ENCODE measurements at places on chromosomes 11 and 22.
A peak's percentile ranks its signal among the peaks of the same experiment; 100 is the strongest.

- no peak for DNase-seq
These were observed 2310.2 kb downstream of the LRRC4C start for GRCh38 chr11:39149214-39149613.

DNA sequence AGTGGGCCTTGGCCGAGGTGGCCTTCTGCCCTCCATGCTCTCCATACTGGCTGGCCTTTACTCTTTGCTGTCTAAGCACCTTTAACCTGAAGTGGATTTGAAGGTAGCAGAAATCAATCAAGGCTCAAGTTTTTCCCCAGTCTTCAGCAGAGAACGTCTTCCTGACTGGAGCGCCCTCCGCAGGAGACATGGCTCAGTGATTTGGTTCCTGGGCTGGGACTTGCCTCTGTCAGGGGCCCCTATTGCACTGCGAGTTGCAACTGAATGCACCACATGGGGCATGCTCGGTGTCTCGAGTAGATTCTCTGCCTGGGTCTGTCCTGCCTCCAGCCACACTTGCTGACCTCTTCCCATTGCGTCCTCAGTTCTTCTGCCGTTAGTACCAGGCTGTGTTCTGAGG is 79.6 kb downstream of the BMAL1 start:
- DNase-seq = no peak

- no peak for DNase-seq
These were observed 2.2 kb downstream of the TMEM223 start for GRCh38 chr11:62789576-62789975.

GRCh38 chr11:776263-776560 is 1.1 kb downstream of the GATD1 start:
- no peak for DNase-seq

GRCh38 chr22:39283322-39284141 is 35.9 kb downstream of the RPL3 start:
- no peak for DNase-seq

DNA sequence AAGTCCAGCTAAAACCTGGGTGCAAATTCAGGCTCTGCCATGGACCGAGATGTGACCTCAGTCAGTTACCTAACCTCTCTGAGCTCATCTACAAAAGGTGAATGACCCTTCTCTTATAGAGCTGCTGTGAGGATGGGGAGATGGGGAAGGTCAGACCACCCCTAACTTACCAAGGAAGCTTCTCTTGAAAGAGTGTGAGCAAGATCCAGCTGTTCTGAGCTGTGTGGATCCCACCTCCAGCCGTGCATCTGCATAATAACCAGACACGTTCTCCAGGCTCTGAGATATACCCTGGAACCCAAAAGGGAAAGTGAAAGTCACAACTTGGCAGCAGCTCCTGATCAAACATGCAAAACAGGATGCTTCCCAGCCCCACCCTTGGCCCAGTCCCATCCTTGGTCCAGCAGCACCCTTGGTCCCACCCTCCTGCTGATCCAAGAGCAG is at the start of gene APOL3:
TSS of gene APOL3 (minus strand) at position 257 of the 444 bp plus-strand sequence. CDS start 11,700 bp downstream, outside the sequence.
- DNase-seq = no peak

GRCh38 chr11:60988658-60989057 is 17.2 kb downstream of the CD6 start:
- DNase-seq = no peak

GRCh38 chr11:64582885-64583284 is 8.1 kb upstream of the SLC22A12 start:
- DNase-seq = no peak

DNA sequence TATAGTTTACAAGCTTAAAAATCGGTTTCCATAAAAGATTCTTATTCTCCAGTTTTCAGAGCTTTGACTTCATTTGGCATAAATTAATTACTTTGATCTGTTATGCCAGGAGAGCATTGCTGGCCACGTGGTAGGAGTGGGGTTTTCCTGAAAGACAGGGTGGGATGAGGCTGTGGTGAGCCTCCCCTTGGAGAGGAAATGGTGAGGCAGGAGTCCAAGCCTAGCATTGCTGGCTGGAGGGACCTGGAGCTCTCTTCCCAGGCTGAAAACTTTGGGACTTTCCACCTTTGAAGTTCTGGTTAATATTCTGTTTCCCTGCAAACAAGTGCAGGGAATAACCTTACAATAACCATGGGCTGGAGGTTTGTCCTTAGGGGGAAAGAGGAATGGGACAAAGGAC is 21.1 kb upstream of the CSF2RB start:
- no peak for DNase-seq

DNA sequence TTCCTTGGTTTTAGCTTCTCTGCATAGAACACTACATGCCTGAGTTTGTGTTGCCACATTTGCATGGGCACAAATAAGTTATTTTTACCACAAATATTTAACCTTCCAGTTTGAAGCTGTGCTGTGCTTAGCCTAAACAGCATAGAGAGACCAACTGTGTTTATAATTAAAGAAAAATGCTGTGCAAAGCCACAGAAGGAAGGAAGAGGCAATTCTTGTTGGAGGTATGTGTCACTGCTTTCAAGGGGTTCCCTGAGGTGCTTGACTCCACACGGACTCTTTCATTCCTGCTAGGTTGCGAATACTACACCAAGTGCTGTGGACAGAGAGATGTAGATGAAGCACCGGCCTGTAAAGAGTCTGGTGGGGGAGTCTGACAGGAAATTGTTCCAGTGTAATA is 47.6 kb upstream of the OLFML1 start:
- DNase-seq = no peak

DNA sequence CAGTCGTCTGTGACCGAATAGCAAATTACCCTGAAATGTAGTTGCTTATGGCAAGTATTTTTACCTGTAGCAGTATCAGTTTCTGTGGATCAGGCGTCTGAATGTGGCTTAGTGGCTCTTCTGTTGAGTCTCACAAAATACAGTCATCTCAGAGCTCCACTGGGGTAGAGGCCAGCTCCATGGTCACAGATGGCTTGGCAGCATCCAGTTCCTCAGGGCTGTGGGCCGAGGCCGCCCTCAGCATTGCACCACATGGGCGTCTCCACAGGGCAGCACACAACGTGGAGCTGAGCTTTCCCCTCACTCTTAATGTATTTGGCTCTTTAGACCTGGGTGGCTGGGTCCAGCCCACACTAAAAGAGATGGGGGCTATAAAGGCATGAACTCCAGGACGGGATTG is 57.8 kb downstream of the SBF1 start:
- no peak for DNase-seq

DNA sequence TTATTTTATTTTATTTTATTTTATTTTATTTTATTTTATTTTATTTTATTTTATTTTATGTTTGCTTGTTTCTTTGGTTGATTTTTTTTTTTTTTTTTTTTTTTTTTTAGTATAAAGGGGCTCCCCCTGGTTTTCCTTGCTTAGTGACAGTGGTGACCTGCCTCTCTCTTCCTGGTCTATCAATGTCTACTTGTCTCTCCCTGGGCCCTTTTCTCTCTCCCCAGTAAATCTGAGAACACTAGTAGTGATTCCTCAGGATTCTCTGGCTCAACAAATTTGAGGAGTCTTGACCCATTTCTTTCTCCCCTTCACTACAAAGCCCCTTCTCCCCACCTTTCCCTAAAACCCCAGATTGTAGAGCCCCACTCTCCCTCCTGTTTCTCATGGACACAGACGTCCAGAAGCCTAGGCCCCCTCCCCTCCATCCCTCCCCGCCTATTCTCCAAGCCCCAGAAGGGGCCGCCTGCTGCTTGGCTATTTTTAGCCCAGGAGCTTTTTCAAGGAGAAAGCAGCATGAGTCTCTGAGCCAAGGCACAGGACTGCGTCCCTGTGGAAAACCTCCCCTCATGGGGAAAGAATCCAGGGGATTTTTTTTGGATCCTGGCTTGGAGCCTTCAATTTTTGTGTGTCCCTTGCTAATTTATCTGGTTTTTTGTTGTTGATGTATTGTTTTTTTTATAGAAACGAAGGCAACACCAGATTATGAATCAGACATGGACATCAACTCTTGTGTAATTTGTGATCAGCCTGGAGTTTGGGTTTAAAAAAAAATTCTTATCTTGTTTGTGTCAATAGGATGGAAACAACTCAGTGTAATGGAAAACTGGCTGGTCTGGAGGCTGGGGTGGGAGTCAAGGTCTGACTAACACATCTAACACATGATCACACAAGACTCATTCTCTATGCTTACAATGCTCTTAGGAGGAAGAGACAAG is 17.5 kb upstream of the ACCSL start:
- DNase-seq = no peak

GRCh38 chr11:17351510-17352176 is at the start of gene NCR3LG1:
Gene NCR3LG1, plus strand, starts transcription at chr11:17351800. Its CDS starts 170 bp downstream, at chr11:17351970.
- DNase-seq = peak; percentile 37

- DNase-seq = no peak
These were observed 23.5 kb downstream of the RNF214 start for GRCh38 chr11:117255966-117256365.

GRCh38 chr11:71454470-71455113 is 1.6 kb downstream of the NADSYN1 start:
- DNase-seq = no peak

DNA sequence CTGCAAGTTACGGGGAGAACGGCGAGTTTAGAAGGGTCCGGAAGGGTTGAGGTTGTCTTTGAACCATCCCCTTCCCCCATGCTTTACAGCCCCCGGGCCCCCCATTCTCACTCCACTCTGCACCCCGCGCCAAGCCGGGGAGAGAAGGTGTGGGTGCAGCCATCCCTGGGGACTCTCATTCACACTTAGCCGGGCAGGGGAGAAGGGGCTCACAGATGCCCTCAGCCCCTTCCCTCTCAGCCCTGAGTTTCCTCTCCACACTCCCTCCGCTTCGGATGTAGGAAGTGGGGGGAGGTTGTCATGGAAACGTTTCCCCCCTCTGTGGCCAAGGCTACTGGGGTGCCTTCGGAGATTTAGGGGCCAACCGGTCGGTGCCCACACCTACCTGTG is 334 bp downstream of the CADM1 start:
- no peak for DNase-seq

GRCh38 chr11:114171257-114172054 is 111.9 kb downstream of the ZBTB16 start:
- DNase-seq = no peak

DNA sequence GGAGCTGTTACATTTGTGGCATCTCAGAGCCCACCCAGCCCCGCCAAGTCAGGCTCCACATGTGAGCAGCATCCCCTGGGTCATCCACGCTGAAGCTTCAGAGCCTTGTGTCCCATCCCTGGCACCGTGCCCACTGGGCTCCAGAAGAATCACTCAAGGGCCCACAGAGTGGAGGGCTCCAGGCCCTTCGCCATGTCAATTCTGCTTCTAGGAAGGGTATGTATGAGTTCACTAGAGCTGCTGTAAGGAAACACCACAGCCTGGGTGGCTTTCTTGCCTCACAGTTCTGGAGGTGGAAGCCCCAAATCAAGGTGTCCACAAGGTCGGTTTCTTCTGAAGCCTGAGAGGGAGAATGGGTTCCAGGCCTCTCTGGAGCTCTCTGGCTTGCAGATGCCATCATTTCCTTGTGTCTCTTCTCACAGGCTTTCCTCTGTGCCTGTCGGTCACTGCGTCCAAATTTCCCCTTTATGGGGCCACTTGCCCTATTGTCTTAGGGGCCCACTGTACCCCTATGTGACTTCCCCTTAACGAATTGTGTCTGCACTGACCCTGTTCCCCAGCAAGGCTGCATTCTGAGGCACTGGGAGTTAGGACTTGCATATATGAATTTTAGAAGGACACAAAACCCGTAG is 1476.0 kb downstream of the TBC1D22A start:
- DNase-seq = no peak

GRCh38 chr11:120390585-120390922 is 54.3 kb downstream of the ARHGEF12 start:
- DNase-seq = no peak

- DNase-seq = no peak
These were observed 401.6 kb downstream of the BRD1 start for GRCh38 chr22:49426098-49426497.

GRCh38 chr11:133934599-133935550 is 21.9 kb downstream of the IGSF9B start:
- no peak for DNase-seq

DNA sequence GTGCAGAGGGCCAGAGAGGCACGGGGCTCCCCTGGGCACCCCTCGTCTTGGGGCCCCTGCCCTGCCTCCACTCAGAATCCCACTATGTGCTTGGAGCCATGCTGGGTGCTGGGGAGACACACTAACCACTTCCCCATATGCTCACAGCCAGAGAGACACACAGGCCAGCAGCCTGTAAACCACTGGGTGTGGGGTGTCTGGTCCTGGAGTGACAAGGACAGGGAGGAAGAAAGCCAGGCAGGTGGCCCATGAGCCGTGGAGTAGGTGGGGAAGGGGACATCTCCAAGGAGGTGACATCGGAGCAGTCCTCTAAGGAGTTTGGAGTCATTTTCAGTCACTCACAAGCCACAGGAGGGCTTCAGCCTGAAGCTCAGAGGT is 58.9 kb downstream of the CDKN1C start:
- DNase-seq = no peak

DNA sequence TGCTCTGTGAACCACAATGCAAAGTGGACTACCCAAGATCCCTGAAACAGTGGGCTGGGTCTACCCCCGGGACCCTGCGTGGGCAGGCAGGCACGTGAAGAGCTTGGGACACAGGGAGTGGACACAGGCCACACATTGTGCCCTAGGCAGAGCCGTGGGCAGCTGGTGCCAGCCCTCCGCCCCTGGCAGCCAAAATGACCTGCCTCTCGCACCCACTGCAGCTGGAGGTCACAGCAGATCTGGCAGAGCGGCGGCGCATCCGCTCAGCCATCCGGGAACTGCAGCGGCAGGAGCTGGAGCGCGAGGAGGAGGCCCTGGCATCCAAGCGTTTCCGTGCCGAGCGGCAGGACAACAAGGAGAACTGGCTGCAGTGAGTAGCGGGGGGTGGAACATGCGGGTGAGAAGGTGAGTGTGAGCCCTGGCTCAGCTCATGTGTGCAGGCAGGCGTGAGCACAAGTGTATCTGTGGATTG is 6.7 kb downstream of the SMTN start:
- DNase-seq = no peak

DNA sequence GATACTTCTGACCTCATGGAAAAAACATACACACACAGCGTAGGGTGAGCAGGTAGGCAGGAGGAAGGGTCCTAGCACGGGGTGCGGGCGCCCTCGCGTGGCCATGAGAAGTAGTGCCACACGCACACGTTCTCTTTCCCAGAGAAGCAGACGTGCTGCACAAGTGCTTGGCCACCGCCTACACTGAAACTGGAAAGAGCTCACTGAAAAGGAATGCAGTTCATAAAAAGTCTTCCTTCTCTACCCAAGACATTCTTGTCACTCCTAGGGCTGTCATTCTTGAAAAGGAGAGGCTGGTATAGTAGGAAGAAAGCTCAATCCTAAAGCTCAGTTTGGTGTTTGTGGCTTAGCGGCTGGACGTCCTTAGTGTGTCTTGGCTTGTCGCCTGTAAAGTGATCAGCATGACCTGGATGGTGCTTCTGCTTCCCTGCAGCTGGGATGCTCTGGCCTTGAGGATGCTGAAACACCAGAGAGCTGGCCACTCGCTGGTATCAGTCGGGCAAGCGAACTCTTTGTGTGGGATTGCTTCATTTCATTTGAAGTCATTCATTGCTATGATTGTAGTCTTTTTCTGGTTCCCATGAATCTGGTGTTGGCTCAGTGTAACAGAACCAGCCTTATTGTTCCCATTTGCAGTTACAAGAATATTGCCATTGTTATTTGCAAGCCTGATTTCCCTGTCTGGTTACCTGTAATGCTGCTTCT is 303.8 kb downstream of the NTM start:
- DNase-seq = no peak

Data from stimulated activated CD8-positive, alpha-beta memory T cell treated with anti-CD3 and anti-CD28 coated beads, Interleukin-12 subunit alpha, Interleukin-12 subunit beta, amount 100 ng/mL, for 1 hour (primary cell).